Astrocyte (in vitro differentiated cells and primary cell): ENCODE measurements at places on chromosomes 4 and X. TPM values are rescaled to one million over a fixed set of nuclear protein-coding genes. Genes with fewer than 3 reads are reported as not detected.

- no peak for DNase-seq
Measured at GRCh38 chr4:162705130-162705803, 461.4 kb downstream of the NAF1 start.

- DNase-seq, result no peak
Measured at GRCh38 chr4:121338518-121338917, 42.3 kb downstream of the QRFPR start.

- DNase-seq, result no peak
Measured at GRCh38 chr4:7978907-7979651, 39.4 kb upstream of the AFAP1 start.

GRCh38 chrX:49186125-49187027 is at the start of gene PRICKLE3:
TSS of gene PRICKLE3 (minus strand) at chrX:49186373. CDS start at chrX:49186297, 76 bp downstream.
- no peak for DNase-seq

The USP51 gene
- 1.5 and 2.2 TPM in 2 replicates for total RNA-seq

The TMEM192 gene
- 17.4 and 20.2 TPM in 2 replicates for total RNA-seq

The XIAP gene
- total RNA-seq, result 51.7 and 53.1 TPM in 2 replicates

The EGFL6 gene
- total RNA-seq, result 0.18 TPM in 1 of 2 replicates, not detected in the other

The DCAF4L1 gene
- 0.20 and 0.29 TPM in 2 replicates for total RNA-seq
